ENCODE measurements at places on chromosomes 2 and 18.

- no peak for DNase-seq
Measured at GRCh38 chr2:18050001-18050400, 171.5 kb downstream of the KCNS3 start.

DNA sequence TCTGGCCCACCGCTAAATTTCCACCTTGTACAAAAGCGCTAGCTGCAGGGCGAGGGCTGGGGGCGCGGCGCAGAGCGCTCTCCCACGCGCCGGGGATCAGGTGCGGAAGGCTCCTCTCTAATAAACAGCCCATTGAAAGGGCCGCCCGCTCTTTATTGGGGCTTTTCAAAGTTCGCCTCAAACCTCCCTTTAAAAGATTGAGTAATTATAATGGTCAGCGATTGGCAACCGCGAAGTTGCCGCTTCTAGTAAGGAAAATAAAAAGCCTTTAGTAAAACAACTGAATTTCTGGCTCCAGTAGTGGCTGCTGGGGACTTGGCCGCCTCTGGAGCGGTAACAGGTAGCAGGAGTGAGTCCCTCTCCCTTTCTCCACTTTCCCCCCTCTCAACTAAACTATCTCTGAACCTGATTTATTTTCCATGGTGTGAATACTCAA lies 755 bp downstream of the NEUROD1 start:
- no peak for DNase-seq

DNA sequence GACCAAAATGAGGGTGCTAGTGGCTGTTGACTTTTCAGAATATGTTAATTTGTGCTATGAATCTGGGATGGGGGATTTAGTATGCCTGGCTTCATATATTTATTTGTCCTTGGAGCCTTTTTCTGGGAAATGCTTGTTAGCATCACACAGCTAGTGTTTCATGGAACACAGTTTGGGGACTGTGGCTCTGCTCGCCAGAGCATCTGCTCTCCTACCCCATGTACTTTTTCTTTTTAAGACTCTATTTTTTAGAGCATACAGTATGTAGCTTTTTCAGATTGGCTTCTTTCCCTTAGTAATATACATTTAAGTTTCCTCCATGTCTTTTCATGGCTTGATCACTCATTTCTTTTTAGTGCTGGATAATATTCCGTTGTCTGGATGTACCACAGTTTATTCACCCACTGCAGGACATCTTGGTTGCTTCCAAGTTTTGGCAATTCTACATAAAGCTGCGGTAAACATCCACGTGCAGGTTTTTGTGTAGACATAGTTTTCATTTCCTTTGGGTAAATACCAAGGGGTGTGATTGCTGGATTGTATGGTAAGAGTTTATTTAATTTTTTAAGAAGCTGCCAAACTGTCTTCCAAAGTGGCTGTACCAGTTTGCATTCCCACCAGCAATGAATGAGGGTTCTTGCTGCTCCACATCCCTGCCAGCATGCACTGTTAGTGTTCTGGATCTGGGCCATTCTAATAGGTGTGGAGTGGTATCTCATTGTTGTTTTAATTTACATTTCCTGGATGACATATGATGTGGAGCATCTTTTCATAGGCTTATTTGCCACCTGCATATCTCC lies 44.1 kb downstream of the EFR3B start:
- DNase-seq = no peak

DNA sequence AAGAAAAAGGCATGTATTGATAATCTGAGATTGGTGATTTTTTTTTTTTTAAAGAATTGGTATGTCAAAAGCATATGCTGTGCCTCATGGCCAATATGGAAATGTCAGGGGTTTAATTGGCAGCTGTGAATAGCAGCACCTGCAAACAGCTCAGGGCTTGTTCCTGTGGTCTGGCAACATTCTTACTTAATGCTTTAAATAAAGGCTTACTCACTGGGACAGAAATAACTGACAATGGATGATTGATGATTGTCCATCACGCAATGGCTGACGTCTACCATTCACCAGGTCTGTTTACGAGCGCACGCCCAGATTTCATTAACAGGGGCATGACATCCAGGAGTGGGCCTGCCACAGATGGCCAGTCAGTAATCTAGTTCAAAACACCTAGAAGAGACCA lies 66.7 kb downstream of the ETAA1 start:
- no peak for DNase-seq

DNA sequence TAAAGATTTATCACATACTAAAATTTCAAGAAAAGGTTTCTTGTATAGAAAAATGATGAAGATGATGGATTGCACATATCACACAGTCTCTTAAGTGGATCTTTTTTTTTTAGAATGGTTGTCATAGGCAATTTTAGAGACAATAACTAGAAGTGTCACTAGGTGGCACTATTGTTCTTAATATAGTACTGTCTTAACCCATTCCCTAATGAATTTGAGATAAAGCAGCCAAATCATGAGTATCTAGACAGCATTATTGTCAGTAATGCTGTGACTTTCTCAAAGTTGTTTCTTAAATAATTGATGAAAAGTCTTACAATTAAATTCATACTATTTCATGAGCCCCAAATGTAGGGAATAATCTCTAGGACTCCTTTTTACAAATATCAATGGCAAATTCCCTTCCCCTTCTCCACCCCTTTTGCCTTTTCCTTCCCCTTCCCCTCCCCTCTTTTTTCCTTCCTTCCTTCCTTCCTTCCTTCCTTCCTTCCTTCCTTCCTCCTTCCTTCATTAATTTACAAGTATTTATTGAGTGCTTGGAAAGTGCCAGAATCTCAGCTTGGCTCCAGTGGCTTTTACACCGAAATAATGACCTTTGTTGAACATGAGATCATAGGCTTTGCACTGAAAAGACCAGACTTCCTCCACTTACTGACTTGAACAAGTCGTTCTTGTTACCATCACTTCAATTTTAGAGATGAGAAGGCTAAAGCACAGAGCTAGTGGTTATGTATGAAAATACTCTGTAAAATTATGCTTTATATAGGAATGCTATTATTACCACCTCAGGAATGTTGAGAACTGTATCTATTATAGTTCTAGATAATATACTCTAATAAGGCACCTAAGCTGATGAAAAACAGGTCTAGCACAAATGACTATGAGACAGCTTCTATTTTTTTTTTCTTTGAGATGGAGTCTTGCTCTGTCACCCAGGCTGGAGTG lies 19.8 kb downstream of the MYL12B start:
- DNase-seq = no peak

DNA sequence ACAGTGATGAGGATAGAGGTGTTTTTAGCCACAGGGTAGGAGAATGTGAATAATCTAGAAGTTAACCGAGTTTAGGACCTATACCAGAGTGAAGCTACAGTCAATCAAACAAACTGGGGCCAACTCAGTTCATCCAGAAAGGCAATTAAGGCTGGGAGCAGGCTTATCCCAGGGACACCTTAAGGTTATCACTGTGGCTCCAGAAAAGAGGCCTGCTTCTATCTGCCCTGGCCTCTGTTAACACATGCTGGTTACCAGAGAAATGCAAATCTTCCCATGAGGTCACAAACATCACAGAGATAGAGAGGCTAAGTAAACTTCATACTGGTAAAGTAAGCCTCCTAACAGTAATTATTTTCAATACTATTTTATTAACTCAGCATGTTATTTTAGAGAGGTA lies 93.2 kb upstream of the GRB14 start:
- DNase-seq = no peak

DNA sequence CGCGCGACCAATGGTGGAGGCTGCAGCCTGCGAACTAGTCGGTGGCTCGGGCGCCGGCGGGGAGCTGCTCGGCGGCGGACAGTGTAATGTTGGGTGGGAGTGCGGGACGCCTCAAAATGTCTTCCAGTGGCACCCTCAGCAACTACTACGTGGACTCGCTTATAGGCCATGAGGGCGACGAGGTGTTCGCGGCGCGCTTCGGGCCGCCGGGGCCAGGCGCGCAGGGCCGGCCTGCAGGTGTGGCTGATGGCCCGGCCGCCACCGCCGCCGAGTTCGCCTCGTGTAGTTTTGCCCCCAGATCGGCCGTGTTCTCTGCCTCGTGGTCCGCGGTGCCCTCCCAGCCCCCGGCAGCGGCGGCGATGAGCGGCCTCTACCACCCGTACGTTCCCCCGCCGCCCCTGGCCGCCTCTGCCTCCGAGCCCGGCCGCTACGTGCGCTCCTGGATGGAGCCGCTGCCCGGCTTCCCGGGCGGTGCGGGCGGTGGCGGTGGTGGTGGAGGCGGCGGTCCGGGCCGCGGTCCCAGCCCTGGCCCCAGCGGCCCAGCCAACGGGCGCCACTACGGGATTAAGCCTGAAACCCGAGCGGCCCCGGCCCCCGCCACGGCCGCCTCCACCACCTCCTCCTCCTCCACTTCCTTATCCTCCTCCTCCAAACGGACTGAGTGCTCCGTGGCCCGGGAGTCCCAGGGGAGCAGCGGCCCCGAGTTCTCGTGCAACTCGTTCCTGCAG lies at the start of gene HOXD9:
Gene HOXD9 (plus strand): TSS at position 37 of the 728 bp plus-strand sequence. CDS start 50 bp downstream, at position 87.
- DNase-seq = no peak

GRCh38 chr2:46331109-46331766 lies 34.0 kb downstream of the EPAS1 start:
- DNase-seq = no peak

- no peak for DNase-seq
Measured at GRCh38 chr2:133109772-133110171, 439.8 kb upstream of the LYPD1 start.

DNA sequence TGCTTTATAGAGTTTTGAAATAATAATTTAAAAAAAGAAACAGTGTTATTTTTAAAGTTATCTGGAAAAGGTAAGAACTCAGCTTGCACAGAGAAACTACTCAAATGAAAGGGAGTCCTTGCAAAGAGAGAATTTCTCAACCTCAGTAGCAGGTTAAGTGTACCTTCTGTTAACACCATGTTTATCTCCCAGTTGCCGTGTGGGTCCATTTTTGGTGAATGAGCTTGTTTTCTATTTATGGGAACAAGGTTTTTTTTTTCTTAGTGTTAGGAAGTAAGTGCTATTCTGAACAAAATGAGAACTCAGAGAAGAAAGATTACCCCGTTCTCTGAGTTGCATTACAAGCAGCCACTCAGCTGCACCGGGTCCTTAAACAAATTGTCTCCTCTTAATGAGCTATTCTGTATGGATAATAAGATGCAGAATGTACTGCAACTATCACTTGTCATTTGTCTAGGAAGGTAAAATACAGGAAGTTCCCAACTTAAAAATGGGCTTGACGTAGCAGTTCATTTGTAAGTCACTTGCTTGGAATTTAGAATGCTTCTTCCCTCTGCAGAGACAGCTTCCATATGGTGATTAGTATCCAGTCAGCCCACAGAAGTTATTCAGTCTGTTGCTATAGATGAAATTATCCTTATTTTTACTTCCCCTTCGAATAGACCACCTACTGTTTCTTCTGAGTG lies 74.9 kb downstream of the LTBP1 start:
- no peak for DNase-seq

DNA sequence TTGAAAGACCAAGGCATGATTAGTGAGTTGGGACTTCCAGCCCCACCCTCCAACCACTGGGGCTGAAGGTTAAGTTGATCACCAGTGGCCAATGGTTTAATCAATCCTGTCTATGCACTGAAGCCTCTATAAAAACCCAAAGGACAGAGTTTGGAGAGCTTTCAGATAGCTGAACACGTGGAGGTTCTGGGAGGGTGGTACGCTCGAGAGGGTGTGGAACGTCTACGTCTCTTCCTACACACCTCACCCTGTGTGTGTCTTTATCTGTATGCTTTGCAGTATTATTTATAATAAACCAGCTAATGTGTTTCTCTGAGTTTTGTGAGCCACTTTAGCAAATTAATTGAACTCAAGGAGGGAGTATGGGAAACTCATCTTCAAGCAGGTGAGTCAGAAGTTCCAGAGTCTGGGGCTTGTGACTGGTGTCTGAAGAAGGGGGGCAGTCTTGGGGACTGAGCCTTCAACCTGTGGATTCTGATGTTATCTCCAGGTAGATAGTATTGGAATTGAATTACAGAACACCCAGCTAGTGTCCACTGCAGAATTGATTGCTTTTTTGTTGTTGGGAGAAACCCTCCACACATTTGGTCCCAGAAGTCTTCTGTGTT lies 20.3 kb downstream of the ACTR3 start:
- DNase-seq = peak; percentile 44

GRCh38 chr2:181573140-181573736 lies 83.7 kb downstream of the CERKL start:
- no peak for DNase-seq

DNA sequence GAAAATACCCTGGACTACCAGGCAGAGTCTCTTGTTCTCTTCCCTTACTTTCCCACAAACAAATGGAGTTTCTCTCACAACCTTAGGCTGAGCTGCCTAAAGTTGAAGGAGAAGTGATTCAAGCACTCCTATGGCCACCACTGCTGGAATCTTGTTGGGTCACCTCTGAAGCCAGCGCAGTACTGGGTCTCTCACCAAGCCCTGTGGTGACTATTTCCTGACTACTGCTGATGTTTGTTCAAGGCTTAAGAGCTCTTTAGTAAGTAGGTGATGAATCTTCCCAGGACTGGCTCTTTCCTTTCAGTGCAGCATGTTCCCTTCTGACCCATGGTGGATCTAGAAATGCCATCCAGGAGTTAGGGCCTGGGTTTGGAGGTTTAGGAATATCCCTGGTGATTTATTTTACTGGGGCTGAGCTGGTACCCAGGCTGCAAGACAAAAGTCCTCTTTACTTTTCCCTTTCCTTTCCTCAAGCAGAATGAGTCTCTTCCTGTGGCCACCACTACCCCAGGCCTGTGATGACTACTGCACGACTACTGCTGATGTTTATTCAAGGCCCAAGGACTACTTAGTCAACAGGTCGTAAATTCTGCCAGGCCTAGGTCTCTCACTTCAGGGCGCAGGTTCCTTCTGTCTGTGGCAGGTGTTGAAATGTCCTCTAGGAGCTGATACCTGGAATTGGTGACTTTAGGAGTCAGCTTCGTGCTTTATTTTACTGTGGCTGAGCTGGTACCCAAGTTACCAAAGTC lies 121.8 kb downstream of the SLC4A10 start:
- DNase-seq = no peak

DNA sequence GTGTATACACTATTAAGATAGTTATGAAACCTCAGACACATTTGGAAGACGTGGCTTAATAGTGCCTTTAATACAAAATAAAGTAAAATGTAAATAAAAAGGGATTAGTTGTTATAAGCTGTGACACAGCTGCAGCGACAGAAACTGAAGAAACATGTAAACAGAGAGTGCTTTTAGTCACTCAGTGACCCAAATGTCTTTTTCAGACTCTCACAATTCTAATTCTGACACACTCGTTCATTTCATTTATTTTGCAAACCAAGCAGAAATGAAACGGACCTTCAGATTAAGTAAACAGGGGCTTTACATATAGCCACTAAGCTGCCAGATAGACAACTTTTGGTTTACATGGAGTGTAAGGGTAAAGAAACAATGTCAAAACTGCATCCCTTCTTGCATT lies 181.0 kb upstream of the ETAA1 start:
- no peak for DNase-seq

DNA sequence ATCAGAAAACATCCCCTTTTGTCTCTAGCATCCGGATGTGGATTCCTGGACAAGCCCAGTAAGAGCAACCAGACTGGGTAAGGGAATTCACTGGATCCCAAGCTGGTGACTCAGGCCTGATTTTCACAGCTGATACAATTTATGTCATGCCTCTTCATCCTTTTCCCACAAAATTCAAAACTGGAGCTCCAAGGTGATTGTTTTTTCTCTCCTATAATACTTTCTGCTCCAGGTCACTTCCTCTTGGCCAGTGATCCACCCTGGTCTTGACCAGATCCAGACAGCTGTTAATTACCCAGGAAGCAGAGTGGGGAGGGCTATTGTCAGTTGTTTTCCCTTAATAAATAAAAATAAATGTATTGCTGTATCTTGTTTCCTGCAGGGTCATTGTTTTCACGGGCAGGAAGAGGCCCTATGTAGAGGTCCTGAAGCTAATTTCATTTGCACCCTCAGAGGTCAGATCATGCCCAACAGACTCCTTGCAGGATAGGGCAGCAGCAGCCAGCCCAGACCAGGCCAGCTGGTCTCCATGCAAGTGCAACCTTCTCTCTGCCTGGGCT lies 57.6 kb downstream of the EVA1A start:
- no peak for DNase-seq
